ENCODE measurements at places on chromosomes 13 and 19. TPM values are rescaled to one million over a fixed set of nuclear protein-coding genes. Genes with fewer than 3 reads are reported as not detected.

Gene PGLYRP2
- total RNA-seq: not detected

Gene SYDE1
- 19.3 TPM for total RNA-seq

Gene RDH8
- not detected for total RNA-seq

Gene WTIP
- total RNA-seq: 49.0 TPM

Gene TTC9B
- not detected for total RNA-seq

Gene CEACAM7
- total RNA-seq: not detected

Gene PNPLA6
- total RNA-seq: 63.2 TPM

Gene KCNRG
- 5.9 TPM for total RNA-seq

Gene MYH14
- not detected for total RNA-seq

Gene ZSCAN22
- total RNA-seq: 2.2 TPM

Gene DPF1
- 1.5 TPM for total RNA-seq

Gene SHISA7
- not detected for total RNA-seq

Gene NLRP4
- not detected for total RNA-seq

Gene MRPL54
- 52.3 TPM for total RNA-seq

Gene CCDC169
- total RNA-seq: 4.4 TPM

Gene CYP2A7
- not detected for total RNA-seq

Gene LAMP1
- total RNA-seq: 206 TPM

Gene SPRED3
- 6.9 TPM for total RNA-seq
